NCI-H146 (cell line): ENCODE measurements at places on chromosomes 5 and 9.
A peak's percentile ranks its signal among the peaks of the same experiment; 100 is the strongest.

DNA sequence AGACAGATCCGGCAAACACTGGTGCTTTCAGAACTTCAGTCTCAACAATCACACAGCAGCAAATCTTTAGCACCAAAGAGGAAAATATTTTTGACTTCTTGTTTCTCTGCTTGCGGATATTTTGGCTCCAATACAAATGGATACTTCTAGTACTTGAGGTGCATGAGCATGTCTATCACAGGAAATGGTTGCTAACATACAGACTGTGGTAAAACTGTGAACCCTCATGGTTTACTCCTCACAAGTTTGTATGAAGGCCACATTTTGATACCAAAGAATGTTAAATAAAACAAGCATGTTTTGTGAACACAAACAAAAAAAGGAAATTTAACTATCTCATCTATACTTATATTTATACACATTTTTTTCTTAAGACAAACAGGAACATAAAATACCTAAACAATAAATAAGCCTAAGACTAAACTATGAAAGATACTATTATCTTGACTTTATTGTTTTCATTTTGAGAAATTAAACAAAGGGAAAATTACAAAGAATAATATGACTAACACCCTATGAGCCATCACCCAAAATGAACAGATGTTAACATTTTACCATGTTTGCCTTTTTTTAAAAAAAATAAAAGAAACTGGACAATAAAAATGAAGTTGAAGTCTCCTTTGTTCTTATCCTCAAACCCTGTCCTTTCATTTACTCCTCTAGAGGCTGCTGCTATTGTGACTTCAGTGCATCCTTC lies 135.0 kb upstream of the LHFPL2 start:
- no peak for DNase-seq

DNA sequence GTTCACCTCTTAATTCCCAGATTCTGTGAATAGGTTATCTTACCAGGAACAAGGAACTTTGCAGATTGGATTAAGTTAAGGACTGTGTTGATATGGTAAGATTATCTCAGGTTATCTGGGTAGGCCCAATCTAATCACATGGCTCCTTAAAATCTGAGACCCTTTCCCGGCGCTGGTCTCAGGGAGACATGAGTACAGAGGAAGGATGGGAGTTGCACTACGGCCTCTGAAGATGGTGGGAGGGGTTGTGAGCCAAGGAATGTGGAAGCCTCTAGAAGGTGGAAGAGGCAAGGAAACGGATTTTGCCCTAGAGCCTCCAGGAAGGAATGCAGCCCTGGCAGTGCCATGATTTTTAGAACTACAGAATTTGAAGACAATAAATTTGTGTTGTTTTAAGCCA lies 95.1 kb downstream of the AK8 start:
- DNase-seq: no peak

DNA sequence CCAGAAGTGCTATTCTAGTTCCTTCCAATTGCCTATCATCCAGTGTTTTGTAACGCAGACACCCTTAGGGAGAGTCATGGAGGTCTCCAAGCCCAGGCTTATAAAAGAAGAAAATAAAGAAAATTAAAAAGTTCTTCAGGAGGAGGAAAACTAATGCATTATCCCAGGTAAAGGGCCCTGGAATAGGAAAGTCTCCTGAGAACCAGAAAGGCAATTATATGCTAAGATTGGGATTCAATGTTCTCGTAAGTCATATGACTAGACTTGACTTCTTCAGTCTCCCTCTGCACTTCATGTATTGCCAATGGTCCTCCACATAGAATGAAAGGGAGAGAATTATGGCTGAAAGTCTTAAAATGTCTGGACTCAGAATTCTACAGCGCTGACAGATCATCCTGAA lies 154.4 kb upstream of the STK32A start:
- DNase-seq: no peak

GRCh38 chr9:34719021-34719768 lies 9.3 kb upstream of the CCL21 start:
- DNase-seq: no peak

- no peak for DNase-seq
These were observed 5.7 kb downstream of the EGR1 start for GRCh38 chr5:138471052-138471361.

DNA sequence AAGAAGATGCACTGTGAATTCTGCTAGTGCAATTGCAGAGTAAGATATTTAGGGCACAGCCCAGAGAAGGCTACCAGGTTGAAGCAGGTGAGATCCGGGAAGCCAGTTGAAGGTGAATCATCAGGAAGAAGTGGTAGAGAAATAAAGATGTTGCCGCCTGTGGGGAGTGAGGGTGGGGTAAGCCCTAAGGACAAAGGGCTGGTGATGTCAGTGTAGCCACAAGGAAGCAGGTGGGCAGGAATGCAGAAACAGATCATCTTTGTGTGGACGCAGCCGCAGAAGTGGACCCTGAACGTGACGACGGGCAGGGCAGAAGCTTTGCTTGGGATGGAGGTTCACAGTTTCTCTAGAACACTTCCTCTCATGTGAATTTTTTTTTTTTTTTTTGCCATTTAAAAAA lies 164.2 kb downstream of the ACTL7B start:
- peak; percentile 41 for DNase-seq

DNA sequence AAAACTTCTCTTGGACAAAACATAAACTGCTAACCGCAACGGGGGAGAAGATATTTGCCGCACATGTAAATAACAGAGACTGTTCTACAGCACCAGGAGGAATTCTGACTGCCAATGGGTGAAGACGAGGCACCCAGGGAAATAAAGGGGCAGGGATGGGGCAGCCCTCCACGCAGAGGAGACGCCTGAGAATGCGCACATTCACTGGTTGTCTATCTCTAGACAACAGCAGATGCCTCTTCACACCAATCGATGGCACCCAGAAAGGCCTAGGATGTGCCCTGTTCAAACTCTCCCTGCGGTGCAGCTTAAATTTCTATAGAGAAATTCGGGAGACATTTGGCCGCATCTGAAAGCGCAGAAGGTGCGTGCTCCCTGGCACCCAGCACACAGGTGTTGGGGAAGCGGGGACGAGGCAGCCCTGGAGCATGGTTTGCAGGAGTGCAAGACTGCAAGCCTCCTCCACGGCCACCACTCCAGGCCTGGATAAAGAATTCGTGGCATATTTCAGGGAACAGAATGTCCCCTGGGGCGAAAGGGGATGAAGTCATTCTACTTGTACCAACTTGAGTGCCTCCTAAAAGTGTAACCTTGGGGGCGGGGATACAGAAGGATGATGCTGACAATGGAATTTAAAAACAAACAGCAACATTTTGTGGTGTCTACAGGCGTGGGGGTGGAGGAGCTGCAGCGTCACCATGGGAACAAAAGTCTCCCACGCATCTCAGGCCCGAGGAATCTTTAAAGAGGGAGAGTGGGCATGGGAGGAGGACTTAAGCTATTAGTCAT lies 6.3 kb upstream of the IRX2 start:
- no peak for DNase-seq

DNA sequence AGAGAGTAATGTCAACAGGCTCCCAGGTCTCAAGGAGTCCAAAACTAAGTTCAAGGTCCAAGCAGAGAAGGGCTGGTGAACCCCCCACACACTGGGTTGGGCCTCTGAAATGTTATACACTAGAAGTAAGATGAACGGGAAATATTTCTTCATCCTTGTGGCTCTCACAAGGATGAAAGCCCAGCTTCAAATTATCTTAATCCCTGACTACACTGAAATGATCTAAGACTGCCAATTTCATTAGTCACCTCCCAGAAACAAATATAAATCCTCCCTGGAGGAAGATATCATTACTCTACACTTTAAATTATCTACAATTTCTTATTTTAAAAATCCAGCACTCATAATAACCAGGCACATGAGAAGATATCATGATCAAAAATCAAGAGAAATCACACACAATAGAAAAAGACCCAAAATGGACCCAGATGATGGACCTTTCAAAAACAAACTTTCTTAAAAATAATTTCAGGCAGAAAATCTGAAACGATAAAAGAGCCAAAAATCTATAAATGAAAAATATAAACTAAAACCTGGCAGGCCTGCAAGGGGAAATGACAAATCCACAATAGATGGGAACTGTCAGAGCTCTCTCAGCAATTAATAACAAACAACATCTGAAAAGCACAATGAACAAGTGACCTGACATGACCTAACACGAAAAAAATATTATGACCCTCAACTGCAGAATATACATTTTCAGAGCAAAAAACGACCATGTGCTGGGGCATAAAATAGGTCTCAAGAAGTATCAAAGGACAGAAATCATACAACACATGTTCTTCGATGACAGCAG lies 117.4 kb downstream of the GPR21 start:
- no peak for DNase-seq

DNA sequence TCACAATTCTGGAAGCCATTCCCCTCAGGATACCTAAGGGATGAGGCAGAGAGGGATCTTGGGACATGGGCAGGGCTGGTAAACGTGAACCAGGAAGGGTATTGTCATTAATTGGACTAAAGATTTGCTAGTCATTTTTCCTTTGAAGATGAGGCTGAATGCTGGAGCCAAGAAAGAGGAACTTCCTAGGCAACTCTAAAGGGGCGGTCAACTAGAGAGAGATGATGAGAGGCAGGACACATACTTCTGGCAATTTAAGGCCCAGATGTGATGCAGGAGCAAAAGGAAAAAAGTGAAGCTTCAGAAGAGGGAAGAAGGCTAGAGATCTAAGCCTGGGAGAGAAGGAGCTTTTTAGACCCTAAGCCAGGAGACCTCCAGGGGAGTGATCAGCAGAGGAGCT lies 5.6 kb downstream of the GBA2 start:
- DNase-seq: no peak

GRCh38 chr9:94713436-94714215 lies 12.9 kb upstream of the AOPEP start:
- DNase-seq: no peak

- DNase-seq: no peak
These were observed 17.4 kb downstream of the C9orf153 start for GRCh38 chr9:86242071-86242470.

- DNase-seq: no peak
These were observed 161.5 kb downstream of the CEP120 start for GRCh38 chr5:123261752-123262151.

- DNase-seq: no peak
These were observed 44.0 kb downstream of the IRF1 start for GRCh38 chr5:132446621-132447020.

DNA sequence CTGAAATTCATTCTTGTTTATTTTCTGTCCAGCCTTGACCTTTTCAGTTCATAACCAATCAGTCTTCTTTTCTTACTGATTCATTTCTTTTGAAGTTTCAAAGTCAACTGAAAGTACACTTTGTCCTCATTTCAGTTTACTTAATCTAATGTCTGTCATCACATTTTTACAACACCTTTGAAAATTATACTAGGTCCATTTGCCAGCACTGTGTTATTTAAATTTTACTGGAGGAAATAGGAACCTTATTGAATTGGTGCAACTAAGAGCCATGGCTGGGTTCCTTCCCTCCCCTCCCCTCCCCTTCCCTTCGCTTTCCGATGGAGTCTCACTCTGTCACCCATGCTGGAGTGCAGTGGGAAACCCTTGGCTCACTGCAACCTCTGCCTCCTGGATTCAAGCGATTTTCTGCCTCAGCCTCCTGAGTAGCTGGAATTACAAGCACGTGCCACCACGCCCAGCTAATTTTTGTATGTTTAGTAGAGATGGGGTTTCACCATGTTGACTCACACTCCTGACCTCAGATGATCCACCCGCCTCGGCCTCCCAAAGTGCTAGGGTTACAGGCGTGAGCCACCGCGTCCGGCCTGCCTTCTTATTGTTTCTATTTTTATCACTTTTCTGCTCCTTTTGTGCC lies 6.3 kb downstream of the RMI1 start:
- no peak for DNase-seq

DNA sequence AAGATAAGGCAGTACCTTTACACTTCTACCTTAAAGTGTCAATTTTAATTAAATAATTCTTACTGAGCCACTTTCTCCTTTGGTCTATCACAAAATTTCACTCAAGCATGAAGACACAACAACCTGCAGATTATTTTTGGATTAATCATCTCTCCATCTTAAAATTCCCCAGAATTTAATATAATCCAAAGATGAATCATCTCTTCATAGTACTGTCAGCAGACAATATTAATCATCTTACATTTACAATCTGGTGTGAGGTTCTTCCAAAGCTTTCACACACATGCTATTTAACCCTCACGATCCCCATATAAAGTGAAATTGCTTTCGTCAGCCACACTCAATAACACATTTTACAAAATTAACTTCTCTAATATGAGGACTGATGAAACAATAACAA lies 43.0 kb downstream of the LHFPL2 start:
- DNase-seq: no peak

- DNase-seq: peak; percentile 77
These were observed 3.7 kb downstream of the SYK start for GRCh38 chr9:90805006-90805996.

DNA sequence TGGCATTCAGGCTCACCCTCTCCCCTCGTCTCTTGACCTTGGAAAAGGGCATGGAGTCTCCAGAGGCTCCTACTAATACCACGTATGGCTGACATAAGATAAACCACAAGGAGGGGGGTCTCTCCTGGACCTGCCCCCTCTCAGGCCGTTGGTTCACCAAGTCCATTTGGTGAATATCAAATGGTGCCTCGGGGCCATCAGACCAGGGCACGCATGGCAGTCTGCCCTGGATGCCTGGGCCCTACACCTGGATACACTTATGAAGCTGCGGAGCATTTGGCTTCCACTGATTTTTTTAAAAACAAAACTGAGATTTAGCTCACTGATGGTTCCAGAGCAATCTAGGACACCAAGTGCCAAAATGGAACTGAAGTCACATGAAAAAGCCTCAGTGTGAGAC lies 40.3 kb upstream of the ZNF622 start:
- DNase-seq: no peak

DNA sequence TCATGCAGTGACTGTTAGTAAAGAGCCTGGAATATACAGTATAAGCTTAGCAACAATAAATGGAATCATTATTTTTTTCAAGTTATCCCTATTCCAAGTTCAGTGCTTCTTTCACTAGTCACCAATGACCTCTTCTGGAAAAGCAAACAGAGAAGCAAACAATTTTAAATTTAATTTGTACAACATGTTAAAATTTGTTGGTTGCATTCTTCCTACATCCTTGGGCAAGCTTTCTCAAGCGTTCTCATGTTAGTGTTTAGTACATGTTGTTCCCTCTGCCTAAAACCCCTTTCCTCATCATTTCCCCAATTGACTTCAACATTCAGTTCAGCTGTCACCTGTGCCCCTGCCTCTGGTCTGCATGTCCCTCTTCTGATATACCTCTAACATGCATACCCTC lies 123.4 kb downstream of the SEC61B start:
- DNase-seq: no peak

- no peak for DNase-seq
These were observed 29.7 kb upstream of the CSNK1G3 start for GRCh38 chr5:123482258-123482657.

GRCh38 chr5:179454356-179454755 lies 96.0 kb upstream of the RUFY1 start:
- DNase-seq: no peak

GRCh38 chr5:124522992-124523391 lies 223.4 kb downstream of the ZNF608 start:
- no peak for DNase-seq

DNA sequence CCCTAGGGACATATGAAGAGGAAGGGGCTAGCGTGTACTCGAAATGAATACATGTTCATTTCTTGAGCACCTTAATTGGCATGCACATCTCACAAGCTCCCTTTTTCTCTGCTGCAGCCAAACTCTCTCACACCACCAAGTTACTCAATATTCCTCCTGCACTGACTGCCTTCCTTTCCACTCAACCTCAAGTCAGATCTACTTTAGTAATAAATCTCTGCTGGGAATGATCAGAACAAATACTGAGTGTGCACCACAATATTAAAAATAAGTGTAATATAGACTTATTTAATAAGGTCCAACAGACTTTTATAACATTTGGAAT lies 995.8 kb upstream of the WWC1 start:
- no peak for DNase-seq

- no peak for DNase-seq
These were observed 12.3 kb downstream of the DCANP1 start for GRCh38 chr5:135434591-135435466.
